ENCODE measurements at places on chromosomes 7 and 10. TPM values are rescaled to one million over a fixed set of nuclear protein-coding genes. Genes with fewer than 3 reads are reported as not detected.

The CALCR gene
- not detected for total RNA-seq

DNA sequence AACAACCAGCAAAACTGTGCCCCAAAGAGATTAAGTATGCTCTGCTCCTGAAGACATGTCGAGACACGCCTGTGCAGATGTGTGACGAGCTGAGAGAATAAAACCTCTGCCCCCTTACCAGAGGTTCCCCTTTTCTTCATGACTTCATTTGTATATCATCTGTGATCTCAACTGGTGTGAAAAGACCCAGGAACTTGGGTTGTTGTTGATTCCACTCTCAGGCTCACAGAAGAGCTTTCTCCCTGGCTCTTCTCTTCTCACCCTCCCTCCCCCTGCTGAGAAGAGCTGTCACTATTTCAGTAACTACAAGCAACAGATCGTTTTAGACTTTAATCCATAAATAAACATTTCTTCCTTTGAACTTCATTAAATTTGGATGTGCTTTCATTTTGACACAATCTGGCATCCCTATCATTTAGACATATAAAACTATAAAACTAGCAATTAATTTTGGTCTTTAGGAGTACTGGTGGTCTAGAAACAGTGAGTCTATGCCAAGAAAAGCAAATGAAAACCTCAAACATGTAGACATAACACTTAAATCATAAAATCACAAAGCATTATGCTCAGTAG lies 179.3 kb upstream of the FZD8 start:
- no peaks in the 10 kb centered on the region for H3K4me1 ChIP-seq
- H3K4me3 ChIP-seq: no peak overlapping the region
- DNase-seq: no peak
- no peak overlapping the region for H3K27ac ChIP-seq

DNA sequence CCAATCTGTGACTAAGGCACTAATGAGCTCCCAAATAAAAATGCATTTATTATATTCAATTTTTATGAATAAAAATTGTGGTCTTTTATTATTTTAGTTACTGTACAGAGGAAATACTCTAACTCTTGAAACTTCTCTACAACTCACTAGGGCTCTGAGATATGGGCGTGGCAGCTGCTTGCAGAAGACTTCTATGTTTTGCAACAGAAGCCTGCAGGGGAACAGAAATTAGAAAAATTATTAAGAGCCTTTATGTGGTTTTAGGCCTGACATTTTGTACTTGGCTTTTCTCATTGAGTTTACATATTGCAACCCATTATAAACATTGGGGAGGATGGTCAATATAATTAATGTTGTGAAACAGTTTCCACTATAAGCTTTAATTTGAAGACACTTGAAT lies 581.4 kb downstream of the TNS3 start:
- DNase-seq: no peak
- H3K36me3 ChIP-seq: no peaks in the 10 kb centered on the region
- H3K4me1 ChIP-seq: no peaks in the 10 kb centered on the region
- H3K4me3 ChIP-seq: no peak overlapping the region
- no peak overlapping the region for H3K27ac ChIP-seq

DNA sequence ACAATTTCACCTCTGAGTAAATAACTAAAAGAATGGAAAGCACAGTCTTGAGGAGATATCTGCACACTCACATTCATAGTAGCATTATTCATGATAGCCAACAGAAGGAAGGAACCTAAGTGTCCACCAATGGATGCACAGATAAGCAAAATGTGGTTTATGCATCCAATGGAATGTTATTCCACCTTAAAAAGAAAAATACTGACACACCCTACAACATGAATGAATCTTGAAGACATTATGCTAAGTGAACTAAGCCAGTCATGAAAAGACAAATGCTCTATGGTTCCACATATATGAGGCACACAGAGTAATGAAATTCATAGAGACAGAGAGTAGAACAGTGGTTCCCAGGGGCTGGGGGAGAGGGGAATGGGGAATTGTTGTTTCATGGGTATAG lies 6.5 kb upstream of the CCSER2 start:
- no peaks in the 10 kb centered on the region for H3K4me1 ChIP-seq
- H3K36me3 ChIP-seq: no peaks in the 10 kb centered on the region
- no peak for DNase-seq
